Left cardiac atrium (tissue), 4 donors: ENCODE measurements at places on chromosomes 2 and 18. TPM values are rescaled to one million over a fixed set of nuclear protein-coding genes. Genes with fewer than 3 reads are reported as not detected.

- no peak for DNase-seq
Observed at GRCh38 chr2:169072163-169072925, 3.0 kb downstream of the DHRS9 start.

DNA sequence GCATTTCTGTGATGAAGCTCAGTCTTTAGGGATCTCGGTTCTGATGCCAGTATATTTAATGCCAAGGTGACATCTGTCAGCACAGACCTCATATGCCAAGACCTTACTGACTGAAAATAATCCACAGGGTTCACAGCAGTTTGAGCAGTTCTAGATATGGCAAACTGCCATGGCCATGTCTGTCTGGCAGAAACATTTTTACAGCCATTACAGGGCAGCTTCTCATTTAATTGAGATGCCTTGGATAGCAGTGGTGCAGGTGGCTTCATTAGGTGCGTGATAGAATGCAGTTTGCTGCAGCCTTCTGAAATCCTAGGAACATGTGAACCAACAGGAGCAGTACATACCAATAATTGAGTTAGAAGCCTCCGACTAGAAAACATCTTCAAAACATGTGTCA lies 510.6 kb downstream of the XIRP2 start:
- DNase-seq, result no peak

DNA sequence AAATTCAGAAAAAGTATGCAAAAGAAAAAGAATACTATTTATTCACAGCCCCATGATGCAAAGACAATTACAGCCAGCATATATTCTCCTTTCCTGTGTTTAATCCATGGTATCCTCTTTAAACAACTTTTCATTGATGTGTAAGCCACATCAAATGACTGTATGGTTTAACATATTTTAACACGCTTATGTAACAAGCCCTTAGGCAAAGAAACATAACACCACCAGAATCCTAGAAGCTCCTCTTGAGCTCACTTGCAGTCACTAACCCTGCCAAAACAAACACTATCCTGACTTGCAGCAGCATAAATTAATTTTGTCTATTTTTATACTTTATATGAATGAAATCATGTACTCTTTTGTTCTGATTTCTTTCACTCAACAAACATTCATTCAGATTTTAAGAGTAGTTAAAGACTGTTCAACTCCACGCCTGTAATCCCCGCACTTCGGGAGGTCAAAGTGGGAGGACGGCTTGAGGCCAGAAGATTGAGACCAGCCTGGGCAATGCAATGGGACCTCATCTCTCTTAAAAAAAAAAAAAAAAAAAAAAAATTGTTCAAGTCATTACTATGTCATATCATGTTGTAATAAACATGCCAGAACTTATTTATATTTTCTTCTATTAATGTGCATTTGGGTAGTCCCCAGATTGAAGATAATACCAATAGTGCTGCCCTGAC lies 226.3 kb downstream of the NBAS start:
- DNase-seq, result no peak

DNA sequence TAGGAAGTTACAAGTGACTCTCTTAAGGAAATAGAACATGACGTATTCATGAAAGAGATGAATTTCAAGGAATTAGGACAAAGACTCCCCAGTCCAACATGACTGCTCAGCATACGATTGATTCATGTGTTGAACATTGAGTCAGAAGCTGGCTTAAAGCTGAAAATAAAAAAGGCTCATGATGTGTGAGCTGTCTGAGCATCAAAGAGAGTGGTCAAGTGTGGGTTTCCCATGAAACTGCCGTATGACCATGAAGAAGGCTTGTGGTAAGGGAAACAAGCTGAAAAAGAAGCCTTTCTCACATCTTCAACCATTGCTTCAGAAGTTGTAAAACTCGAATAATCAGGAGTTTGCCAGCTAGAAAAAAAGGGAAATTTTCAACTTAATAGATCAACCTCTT lies 201.9 kb upstream of the APCDD1 start:
- DNase-seq, result no peak

DNA sequence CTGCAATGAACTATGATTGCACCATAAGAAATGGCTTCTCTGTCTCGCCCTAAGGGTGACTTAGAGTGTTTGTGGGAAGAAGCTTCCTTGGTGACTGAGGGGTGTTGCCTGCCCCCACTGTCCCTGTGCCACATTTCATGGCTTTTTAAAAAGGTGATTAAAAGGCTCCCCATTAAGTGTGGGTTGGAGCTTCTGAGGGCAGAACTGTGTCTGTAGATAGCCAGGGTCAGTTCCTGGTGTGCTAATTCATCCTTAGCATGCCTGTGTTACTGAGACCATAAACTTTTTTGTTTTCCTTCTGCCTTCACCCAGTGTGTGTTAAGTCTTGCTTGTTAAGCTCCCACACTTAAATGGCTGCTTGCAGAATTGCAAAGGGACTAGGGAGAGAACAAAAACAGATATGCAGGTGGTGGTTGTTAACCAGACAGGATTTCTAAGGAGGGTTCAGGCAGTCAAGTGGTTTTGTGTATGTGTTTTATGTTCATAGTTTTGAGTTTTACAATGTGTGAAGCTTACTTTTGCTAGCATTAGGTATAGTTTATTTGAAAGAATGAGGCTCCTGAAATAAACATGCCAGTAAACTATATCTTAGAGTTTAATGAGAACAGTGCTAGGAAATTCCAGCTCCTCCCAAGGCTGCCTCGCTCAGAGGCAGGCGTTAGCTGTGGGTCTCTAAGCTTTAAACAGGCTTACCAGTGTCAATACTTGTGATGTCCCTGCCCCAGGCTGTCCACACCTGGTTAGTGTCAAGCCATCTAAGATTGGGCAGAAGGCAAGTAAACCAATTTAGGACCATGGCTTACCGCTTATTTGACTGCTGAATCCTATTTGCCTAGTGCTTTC lies 14.5 kb downstream of the CERS6 start:
- no peak for DNase-seq

- no peak for DNase-seq
Observed at GRCh38 chr18:63206433-63207142, 113.0 kb downstream of the BCL2 start.

GRCh38 chr2:207938415-207938814 lies 86.9 kb downstream of the PLEKHM3 start:
- no peak for DNase-seq

DNA sequence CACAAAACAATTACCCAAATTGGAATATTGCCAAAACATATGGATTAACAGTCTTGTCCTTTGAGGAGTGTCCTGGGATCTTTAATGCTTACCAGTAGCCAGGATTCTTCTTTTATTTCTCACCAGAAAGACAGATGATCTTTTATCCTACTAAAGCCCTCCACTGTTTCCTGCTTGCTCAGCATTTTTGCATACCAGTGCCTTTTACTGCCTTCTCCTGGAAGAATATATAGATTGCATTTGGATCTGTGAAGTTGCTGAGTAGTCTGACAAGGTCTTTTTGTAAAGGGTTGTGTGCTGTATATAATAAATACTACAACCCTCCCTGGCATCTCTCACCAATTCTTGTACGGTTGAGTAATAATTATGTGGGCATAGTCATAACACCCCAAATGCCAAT lies 652.2 kb downstream of the LRRTM4 start:
- no peak for DNase-seq

DNA sequence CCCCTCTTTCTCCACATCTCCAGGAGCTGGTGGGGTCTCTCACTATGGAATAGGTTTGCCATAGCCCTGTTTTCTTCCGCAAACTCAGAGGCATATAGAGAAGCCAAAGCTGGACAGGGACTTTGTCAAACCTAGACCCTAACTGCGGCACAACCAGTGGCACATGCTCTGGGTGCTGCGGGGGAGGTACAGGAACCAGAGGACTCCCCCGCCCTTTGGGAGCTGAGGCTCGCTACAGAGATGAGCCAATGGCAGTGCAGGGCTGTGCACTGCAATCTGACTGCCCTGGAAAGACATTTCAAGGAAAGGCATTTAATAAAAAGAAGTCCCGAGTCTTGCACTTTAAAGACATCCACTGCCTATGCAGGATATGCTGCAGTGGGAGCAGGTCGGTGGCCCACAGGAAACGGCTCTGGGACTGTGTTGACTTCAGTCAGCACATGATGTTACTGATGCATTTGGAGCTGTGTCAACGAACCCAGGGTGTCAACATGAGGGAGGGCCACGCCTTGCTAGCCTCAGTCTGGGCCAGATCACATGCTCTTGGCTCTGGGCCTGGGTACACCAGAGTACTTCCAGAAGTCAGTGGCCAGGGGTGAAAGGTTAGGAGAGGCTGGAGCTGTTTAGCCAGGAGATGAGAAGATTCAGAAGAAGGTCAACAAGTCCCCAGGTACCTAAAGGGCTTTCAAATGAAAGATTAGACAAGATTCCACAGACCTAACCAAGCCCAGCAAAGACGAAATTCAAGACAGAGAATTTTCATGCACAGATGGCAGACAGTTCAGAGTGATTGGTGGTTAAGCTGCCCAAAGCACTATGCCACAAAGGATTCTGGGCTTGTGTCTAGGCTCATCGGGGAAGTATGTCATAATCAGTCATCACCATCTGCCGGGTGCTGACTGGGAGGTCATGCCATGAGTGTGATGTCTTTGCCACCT lies 8.2 kb downstream of the SLC35F6 start:
- DNase-seq, result peak; percentile 97

DNA sequence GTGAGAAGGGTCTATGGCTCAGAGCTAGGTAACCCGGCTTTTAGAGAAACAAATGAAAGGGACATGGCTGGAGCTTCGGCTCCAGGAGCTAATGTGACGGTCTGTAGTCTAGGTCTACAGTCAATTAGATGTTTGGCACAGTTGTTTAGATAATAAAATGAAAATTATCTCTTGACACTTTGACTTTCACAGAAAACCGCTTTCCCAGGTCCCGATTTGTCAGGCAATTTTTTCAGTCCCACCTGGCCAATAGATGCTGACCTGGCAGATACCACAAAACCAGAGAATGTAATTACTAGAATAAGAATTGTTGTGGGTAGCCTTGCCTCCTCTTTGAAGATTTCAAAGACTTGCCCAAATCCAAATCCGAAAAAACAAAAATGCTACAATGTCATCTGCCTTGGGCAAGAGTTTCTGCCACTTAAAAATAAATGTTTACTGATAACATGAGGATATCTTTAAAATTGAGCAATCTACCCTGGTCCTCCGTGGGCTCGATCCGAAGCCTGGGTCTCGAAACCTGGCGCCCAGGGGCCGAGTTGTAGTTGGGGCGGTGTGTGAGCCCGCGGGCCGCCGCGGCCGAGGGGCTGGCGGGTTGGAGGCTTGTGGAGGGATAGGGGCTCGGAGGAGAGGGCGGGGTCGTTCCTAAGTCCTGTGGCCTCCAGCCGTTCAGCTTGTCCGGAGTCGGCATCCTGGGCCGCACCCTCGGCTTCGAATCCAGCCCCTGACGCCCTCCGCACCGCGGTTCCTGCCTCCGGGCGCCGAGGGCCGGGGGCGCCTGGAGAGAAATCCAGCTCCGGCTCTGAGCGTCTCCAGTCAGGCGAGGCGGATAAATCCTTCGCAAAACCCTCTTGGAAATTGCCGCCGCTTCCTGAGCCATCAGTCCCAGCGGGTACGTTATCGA lies 2.3 kb downstream of the EMX1 start:
- DNase-seq, result no peak

DNA sequence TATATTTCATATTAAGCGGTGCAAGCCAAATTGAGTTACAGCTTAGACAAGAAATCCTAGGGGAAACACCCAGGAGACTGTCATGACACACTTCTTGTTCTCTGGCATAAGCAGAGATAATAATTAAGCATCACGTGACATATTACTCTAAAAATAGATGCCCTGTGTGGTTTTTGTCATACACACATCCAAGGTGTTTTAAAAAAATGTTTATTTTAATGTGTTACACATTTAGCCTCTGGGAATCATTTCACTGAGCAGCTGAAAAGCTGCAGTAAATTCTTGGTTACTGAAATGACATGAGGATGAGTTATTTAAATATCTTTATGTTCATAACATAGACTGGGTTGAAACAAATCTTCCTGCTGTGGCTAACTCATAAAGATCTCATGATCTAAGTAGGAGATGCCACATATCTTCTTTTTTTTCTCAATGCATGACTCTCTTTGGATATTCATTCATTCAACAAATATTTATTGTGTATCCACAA lies 38.0 kb upstream of the ERMN start:
- no peak for DNase-seq

GRCh38 chr2:24768601-24769000 lies 24.6 kb downstream of the PTRHD1 start:
- DNase-seq, result peak; percentile 57

GRCh38 chr18:4126939-4127338 lies 328.2 kb downstream of the DLGAP1 start:
- no peak for DNase-seq

- DNase-seq, result no peak
Observed at GRCh38 chr18:73199151-73199550, 331.4 kb upstream of the NETO1 start.

DNA sequence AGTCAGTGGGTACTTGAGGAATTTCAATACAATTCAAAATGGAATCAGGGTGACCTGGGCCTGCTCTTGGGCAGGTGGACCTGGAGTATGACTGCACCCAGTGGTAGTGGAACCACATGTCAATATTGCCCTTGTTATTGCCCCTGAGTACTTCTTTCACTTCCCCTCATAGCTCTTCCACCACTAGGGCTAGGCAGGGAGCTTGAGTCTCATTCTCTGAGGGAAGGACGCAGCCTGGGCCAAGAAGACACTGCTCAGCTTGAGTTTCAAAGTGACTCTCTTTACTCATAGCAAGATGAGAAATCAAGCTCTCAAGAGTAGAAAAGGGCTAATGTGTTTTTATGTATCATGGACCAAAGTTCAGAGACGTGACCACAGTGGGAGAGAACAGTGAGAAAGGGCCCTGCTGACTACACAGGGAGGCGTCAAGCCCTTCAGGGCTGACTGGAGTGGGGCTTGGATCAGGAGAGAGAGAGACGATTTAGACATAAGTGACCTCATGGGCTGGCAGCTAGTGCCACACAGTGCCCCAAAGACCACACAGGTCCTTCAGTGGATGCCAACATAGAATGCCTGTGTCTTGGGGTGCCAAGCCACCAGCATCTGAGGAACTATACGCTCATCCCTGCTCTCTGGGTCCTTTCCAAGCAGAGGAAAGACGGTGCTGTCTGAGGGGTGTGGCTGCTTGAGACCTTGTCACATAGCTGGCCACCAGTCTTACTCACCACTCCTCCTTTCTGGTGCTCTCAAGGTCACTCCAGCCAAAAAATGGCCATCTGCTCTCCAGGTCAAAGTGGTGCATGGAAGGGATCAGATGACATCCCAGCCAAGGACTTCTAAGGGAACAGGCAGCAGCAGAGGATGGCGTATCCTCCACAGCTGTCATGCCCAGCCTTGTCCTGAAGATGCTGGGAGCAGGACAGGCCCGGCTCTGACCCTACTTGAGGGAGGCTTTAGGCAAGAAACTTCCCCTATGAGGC lies 13.0 kb downstream of the PTMA start:
- DNase-seq, result no peak

DNA sequence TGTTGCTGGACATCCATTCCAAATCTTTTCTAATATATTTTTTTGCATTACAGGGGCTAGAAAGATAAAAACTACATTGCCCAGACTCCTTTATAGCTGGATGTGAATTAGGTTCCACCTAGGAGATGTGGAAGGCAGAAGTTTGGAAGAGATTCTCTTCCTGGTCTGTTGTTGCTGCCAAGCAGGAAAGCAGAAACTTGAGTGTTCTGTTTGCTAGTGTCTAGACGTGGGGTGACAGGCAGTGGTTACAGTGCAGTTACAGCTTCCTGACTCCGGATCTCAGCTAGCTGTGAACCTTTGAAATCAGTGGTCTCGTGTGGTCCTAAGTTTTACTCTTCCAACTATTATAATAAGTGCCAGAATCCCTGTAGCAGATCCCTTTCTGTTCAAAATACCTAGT lies 46.2 kb downstream of the COL4A4 start:
- no peak for DNase-seq

Gene ADAM23
- total RNA-seq, result 31.1 TPM

Gene ERBB4
- total RNA-seq, result 20.6 TPM

Gene VWA3B
- not detected for total RNA-seq

Gene EMILIN1
- total RNA-seq, result 46.6 TPM

Gene CEP76
- 3.9 TPM for total RNA-seq

Gene IL1F10
- not detected for total RNA-seq
